ENCODE measurements at places on chromosomes 2 and 18.

DNA sequence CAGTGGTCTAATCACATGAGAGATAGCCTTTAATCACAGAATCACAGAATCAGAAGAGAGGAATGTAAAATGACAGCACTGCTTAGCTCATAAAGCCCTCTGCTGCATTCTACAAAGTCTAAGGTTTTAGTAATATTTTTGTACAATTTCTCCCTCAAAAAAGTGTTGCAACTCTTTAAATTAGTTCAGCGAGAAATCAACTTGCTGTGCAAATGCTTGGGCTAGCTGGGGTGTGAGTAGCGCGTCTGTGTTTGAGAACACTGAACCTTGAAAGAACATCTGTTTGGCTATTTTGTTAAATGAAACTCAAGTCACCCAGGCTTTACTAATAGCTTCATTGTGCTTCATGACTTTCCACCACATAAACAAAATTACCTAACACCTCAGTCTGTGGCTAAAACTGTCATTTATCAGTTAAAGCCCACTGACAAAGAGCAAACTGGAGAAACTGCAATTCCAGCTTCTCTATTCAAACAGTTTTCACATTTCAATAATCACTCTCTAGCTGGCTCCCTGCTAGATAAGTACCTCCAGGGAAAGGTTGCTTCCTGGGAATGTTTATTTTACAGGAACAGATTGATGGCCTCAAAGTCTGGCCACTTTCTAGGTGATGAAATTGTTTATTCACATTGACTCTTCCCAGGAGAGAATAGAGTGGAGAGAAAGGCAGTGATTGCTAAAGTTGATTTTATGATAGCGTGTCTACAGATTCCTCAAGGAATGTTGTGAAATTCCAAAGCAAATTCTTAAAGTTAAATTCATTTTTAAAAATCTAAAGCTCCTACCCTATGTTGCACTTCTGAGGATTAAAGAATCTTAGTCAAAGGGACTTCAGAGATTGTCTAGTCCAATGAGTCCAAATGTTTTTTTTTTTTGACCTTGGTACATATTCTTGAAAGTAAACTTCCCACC, 36.0 kb upstream of the STAT1 start:
- DNase-seq = no peak

- no peak for DNase-seq
Measured at GRCh38 chr2:25548601-25549000, 124.8 kb downstream of the DTNB start.

GRCh38 chr2:239464166-239465016, 63.6 kb upstream of the HDAC4 start:
- DNase-seq = no peak

GRCh38 chr2:95374029-95374428, 28.5 kb upstream of the FAHD2A start:
- DNase-seq = no peak

- no peak for DNase-seq
Measured at GRCh38 chr2:115976916-115977315, 1534.5 kb downstream of the DPP10 start.

DNA sequence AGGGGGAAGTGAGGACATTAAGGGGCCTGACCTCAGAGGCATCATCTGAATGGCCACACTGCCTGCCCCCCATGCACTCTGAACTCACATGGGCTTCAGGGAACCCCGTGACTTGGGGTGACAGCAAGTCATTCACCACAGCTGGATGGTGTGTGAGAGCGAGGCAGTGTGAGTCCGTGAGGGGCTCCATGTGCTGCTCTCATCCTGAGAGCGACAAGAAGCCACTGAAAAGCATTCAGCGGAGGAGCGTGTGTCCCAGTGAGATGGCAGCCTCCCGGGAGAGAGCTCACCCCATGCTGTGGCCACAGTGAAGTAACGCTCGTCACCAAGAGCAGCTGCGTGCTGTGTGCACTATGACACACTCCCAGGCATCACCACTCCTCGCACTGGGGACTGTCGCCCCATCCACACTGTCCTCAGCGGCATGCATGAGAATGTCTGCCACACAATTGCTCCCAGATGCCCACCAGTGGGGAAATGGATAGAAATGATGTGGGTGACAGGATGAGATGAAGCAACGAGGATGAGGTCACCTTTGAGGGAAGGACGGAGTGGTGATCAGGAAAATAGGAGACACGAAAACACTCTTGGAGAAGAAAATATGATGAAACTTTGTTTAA, 213.0 kb upstream of the RAB6C start:
- no peak for DNase-seq

Measured in hematopoietic multipotent progenitor cell treated with erythropoietin and hydrocortisone succinate and interleukin-3 and kit ligand, for 15 days (in vitro differentiated cells).